Smooth muscle cell of the coronary artery (primary cell): ENCODE measurements at places on chromosomes 1 and 21. TPM values are rescaled to one million over a fixed set of nuclear protein-coding genes. Genes with fewer than 3 reads are reported as not detected.

The TAS1R3 gene
- total RNA-seq: 0.15 and 0.35 TPM in 2 replicates

The FLG gene
- total RNA-seq: not detected in 2 replicates

The COL16A1 gene
- total RNA-seq: 38.7 and 119 TPM in 2 replicates

The C21orf91 gene
- 4.7 and 7.5 TPM in 2 replicates for total RNA-seq

The S100A3 gene
- 5.0 and 7.3 TPM in 2 replicates for total RNA-seq

The EIF2D gene
- total RNA-seq: 42.2 and 45.9 TPM in 2 replicates

The CASQ1 gene
- 0.23 TPM in 1 of 2 replicates, not detected in the other for total RNA-seq

The LCE1B gene
- total RNA-seq: not detected in 2 replicates

The RCSD1 gene
- total RNA-seq: 0.08 and 0.12 TPM in 2 replicates

The C1QC gene
- not detected in 2 replicates for total RNA-seq

The IVL gene
- total RNA-seq: not detected in 2 replicates

The SOD1 gene
- 274 and 619 TPM in 2 replicates for total RNA-seq

The CFAP126 gene
- not detected in 2 replicates for total RNA-seq

The CFHR5 gene
- not detected in 2 replicates for total RNA-seq

The CYP4A22 gene
- total RNA-seq: not detected in 2 replicates

The KPRP gene
- not detected in 2 replicates for total RNA-seq

The SPATA45 gene
- not detected in 2 replicates for total RNA-seq

The TMOD4 gene
- not detected in 2 replicates for total RNA-seq

The HPDL gene
- 0.12 and 1.1 TPM in 2 replicates for total RNA-seq

The TMEM269 gene
- 0.12 TPM in 1 of 2 replicates, not detected in the other for total RNA-seq

The ZNF648 gene
- not detected in 2 replicates for total RNA-seq
